ENCODE measurements at places on chromosomes 12 and 14. TPM values are rescaled to one million over a fixed set of nuclear protein-coding genes. Genes with fewer than 3 reads are reported as not detected.

The GDF3 gene
- total RNA-seq: not detected

The VRTN gene
- total RNA-seq: not detected

The TMEM121 gene
- 2.0 TPM for total RNA-seq

The CELA1 gene
- total RNA-seq: not detected

The GPRC5D gene
- not detected for total RNA-seq

The P2RX7 gene
- 3.2 TPM for total RNA-seq

The TEX22 gene
- total RNA-seq: not detected

The OR6C2 gene
- not detected for total RNA-seq

The FOXG1 gene
- not detected for total RNA-seq

The PLEKHG3 gene
- total RNA-seq: 25.4 TPM

Data from right lobe of liver (tissue), 6 donors.